ENCODE measurements at places on chromosomes 5 and 9.

DNA sequence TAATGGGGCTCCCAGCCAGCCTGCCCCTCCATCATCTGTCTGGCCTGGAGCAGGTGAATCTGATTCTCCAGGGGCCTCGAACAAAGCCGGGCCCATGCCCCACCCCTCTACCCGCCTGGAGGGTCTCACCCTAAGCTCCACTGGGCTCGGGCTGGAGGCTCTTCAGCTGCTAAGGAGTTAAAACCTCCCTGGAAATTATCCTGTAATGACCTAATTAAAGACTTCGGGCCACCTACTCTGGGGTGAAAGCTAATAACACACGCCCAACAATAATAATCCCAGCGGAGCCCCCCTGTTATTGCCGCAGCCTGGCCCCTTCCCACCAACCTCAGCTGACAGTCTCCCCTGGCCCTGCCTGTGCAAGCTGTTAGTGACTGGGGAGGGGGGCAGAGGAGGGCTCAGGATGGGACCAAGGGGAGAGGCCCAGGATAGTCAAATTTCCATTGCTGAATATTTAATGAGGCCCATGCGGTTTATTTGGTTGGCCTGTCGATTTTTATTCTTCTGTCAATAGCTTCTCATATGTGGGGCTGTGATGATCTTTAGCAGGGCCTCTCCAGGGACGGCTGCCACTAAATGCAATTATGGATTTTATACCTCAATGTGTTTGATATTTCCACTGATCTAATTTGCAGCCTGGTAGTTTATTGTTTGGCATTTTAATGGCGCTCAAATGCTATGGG is 25.7 kb downstream of the LMX1B start:
- DNase-seq = no peak

GRCh38 chr5:181138258-181138657 is 7.3 kb upstream of the OR2V1 start:
- no peak for DNase-seq

- no peak for DNase-seq
These were observed 230.2 kb downstream of the TMEM232 start for GRCh38 chr5:110496276-110496675.

GRCh38 chr9:7974335-7974960 is 174.9 kb upstream of the DMAC1 start:
- DNase-seq = peak; percentile 73

GRCh38 chr9:72949244-72949582 is 3.6 kb downstream of the ALDH1A1 start:
- DNase-seq = no peak

- no peak for DNase-seq
These were observed 546.2 kb downstream of the DMRTA1 start for GRCh38 chr9:22992780-22993179.

DNA sequence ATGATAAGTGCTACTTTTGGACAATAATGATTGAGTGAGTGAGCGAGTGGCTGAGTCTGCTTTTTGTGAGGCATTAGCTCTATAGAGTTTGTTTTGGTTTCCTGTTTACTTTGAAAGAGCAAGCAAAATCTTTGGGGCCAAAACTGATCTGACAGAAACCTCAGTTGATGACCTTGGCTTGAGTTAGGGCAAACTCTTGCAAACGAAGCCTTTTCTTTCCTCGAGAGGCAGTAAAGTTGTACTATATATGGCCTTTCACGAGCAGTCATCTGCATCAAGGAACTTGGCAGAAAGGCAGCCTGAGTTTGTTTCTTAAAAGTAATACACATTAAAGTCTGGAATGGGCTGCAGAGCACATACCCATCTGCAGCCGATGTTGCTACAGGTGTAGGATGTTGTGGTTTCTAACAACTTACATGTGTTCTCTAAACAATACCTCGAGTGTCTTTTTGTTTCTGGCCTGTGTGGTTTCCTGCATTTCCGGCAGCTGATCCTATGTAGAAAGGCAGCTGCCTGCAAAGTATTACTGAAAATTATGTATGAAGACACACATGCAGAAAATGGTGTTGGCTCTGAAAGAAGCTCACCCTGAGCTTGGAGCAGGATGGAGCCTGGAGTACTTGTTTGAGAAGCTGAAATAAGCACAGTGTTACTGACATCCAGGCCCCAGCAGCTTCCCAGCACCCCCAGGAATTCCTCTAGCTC is 60.8 kb downstream of the FOXD1 start:
- peak; percentile 18 for DNase-seq

DNA sequence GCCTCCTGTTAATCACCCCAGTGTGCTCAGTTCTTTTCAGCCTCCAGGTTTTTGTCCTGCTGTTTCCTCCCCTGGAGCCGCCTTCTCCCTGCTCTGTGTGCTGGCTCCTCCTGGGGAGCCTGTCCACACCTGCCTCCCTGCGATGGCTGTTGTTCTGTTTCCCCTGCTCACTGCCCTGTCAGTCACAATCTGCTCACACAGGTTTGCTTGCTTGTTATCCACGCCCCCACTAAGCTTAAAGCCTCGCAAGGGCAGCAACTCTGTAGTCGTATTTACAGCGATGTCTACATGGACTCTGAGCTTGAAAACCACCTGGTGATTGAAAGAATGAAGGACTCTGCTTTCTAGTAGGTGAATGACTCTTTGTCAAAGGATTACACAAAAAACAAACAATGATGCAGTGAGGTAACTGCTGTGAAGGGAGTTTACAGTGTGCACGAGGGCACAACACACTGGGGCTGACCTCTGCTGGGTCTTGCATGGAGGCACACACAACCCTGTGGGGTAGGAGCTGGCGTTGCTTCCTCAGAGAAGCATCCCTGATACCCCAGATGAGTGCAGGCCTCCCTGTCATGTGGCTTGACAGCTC is 39.6 kb upstream of the TEX48 start:
- no peak for DNase-seq

- DNase-seq = no peak
These were observed 15.2 kb downstream of the HCN1 start for GRCh38 chr5:45680950-45681349.

DNA sequence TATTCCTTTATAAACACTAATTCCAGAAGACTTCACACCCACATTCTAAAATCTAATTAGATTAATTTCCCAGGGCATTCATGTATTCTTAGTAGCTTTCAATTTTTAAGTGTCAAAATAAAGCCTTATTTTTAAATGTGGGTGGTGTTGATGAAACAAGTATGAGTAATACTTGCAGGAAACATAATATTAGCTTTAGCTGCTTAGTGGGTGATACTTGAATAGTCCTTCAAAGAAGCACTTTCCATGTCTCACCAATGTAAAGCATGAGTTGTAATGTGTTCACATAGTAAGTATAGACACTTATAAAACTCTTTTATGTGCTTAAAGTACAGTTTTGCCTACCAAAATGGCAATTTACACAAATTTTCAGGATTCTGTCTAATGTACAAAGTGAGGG is 6.9 kb downstream of the FNBP1 start:
- DNase-seq = no peak

GRCh38 chr9:121455527-121456239 is 44.0 kb downstream of the GGTA1 start:
- no peak for DNase-seq

GRCh38 chr5:109584986-109585599 is 104.6 kb upstream of the MAN2A1 start:
- no peak for DNase-seq

DNA sequence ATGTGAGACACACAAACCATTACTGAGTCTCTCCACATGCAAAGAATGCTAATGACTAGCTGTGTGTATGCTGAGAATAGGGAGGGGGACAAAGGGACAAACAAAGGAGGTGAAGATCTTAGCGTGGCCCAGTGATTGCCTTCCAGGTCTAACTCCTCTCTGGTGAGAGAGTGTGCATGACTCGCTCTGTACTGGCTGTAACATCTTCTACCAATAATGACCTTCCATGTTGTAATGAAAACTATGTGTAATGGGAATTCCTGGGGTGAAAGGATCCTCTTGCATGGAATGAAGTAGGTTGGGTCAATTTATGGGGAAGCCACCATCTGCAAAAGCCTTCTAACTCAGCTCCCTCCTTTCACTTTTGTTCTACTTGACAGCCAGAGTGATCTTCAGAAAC is 24.4 kb upstream of the GPR151 start:
- DNase-seq = no peak

DNA sequence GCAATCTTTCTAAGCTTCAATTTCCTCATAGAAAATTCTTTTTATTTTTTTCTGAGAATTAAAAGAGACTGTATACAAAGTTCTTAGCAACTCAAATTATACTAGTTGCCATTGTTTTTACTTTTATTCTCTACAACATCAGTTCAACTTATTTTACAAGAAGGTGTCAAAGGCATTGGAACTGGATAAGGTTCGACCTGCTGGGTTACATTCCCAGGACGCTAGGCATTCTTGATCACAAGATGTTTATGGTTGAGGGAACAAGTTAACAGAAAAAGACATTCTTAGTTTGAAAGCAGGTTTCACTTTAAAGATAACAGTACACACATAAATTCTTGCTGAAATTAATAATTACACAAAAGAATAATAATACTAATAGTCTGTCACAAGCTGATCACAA is 163.5 kb upstream of the SNX2 start:
- DNase-seq = no peak

DNA sequence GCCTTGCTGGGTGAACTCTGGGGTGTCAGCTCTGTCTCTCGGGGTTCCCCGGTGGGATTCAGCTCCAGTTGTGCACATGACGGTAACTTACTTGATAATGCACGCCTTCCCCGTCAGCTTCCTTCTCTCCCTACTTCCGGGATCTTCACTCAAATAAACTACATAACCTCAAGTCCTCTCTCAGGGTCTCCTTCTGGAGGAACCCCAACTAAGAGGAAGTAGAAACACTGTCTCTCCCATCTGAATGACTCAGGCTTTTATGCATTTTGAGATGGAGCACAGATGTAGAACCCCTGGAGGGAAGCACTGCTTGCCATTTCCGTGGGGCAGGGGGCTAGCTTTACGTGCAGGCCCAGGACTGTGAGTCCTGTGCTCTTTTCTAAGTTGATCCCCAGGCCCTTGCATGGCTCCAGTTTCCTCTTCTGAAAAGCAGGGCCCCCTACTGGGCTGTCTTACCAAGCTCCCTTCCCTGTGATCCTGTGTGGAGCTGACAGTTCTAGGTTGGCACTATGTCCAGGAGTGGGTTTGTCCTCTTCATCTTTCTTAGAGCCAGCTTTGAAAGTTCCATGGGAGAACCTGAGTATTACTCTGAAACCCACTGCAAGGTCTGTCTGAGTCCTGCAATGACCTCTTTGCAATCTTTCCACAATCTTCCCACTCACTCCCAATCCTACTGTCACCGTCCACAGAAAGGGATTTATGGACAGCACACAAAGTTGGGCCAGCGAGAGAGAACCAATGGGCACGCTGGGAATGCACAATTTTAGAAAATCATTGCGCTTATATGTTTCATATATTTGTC is 17.7 kb downstream of the S1PR3 start:
- no peak for DNase-seq

- DNase-seq = no peak
These were observed 325.4 kb downstream of the ARL15 start for GRCh38 chr5:53984971-53985370.

- DNase-seq = no peak
These were observed 33.8 kb downstream of the CAPSL start for GRCh38 chr5:35904443-35905132.

- no peak for DNase-seq
These were observed 3.3 kb upstream of the OCLN start for GRCh38 chr5:69489246-69489645.

GRCh38 chr9:107334103-107334776 is 51.2 kb downstream of the RAD23B start:
- no peak for DNase-seq

DNA sequence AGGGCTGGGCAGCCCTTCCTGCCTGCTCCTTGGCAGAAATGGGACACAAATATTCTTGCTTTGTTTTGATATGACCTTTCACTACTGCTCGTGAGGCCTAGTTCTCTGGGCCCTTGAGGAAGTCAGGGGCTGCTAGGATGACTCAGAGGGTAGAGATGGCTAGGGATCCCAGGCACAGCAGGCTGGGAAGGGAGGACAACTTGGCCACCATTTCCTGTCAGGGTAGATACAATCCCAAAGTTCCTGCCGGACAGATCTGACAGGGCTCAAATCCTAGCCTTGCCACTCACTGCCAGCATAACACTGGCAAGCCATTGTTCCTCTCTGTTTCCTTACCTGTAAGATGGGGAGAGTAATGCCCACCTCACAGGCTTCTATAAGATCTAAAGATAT is 31.7 kb upstream of the MEIKIN start:
- DNase-seq = no peak
